ENCODE measurements at places on chromosomes 16 and 17.

DNA sequence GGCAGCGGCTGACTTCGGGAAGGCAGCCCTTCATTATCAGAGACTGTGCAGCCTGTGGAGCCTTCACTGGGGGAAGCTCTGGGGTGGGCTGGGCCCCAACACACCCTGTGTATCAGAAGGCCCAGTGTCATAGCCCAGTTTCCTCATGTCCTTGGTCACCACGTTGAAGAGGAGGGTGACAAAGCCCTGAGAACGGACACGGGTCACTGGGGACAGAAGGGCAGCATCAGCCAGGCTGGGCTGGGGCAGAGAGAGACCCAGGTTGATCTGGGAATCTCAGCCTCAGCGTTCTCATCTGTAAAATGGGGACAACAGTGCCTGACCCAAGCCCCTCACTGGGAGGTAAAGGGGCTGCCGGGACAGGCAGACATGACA is 19.3 kb downstream of the B9D1 start:
- no peak for DNase-seq

DNA sequence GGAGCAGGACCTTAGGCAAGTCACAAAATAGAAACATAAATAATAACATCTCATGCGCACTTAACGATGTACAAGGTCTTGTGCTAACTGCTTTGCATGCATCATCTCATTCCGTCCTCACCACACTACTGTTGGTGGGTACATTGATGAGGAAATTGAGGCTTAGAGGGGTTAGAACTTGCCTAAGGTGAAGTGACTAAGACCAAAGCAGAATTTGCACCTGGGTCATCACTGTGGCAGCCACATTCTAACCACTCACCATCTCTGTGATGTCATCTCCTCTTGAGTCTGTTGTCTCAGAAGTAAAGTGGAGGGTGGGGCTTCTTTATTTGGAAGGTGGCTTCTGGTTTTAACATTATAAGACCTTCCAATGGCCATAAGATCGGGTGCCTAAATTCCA is 20.4 kb upstream of the TRIM25 start:
- no peak for DNase-seq

DNA sequence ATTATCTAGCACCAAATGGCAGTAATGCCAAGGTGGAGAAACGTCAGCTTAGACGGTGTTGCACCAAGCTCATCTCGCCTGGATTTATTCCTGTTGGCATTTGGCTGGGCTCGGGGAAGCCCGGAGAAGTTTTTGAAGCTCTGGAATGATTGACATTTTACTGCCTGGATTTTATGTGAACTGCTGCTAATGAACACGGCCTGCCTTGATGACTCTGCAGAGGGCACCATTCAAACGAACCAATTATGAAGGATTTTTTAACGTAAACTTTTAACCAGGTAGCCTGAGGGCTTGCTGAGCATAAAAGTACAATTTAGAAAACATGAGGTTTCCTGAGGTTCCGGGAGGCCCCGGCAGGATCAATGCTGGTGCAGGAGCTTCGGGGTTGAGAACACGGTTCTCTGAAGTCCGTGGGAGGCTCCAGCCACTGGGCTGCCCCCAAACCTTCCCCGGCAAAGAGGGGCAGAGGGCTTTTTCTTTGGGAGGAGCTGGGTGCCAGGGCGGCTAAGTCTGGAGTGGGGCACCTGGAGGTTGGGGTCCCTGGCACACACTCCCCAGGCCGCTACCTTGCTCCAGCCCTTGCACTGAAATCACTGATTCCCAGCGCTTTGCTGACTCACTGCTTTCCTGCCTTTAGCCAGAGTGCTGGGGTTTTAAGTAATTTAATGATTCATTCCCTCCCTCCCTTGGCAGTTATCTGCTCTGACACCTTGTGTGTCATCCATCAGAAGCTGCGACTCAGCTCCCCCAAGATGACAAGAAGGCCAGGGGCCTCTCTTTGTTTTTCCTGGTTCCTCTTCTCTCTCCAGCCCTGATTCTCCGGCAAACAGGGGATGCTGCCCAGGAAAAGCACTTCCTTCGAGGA is 161.2 kb upstream of the IRX3 start:
- DNase-seq: no peak

- DNase-seq: no peak
These were observed 5.8 kb downstream of the NEUROD2 start for GRCh38 chr17:39601758-39602532.

- DNase-seq: no peak
These were observed 670.2 kb downstream of the CDH8 start for GRCh38 chr16:61366006-61366405.

DNA sequence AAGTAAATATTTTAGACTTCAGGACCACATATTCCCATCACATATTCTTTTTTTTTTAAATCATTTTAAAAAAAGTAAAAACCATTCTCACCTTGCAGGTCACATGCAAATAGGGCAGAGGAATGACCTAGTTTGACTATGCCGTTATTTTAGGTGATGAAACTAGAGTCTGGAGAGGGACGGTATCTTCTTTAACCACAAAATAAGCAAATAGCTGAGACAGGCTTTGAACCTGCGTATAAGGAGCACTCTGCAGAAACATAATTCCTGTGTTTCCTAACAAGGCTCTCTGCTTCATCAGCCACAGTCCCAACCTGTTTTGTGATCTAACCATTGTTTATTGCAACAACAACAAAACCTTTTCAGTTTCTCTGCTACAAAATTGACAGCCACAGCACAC is 121.5 kb downstream of the PCTP start:
- no peak for DNase-seq

DNA sequence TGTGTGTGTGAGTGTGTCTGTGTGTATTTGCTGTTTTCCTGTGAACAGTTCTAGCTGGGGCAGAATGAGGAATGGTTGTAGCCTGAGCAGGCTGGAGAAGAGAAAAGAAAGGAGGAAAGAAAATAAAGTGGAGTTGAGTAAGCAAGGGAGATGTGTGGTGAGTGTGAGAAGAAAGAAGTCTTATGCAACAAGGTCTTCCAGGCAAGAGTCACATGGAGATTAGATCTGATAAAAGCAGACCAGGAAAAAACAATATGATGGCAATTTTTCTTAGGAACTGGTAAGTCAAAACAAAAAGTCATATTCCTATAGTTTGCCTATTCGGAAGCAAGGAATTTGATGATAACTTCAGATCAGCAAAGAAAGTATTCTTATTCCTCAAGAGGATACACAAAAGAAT is 125.0 kb downstream of the HS3ST3A1 start:
- no peak for DNase-seq

DNA sequence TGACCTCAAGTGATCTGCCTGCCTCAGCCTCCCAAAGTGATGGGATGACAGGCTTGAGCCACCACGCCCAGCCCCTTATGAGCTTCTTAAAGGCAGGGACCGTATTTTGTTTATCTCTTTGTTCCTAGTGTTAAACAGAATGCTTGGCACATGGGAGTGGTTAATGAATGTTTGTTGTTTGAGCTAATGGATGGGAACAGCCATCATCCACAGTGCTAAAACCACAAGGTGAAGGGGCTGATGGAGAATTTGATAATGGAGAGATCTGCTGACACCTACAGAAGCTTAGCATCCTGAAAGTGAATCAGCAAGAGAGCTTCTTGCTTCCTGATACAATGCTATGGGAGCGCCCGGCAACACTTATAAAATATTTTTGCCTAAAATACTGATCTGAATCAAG is 8.6 kb upstream of the CDH1 start:
- no peak for DNase-seq

- no peak for DNase-seq
These were observed 3.3 kb downstream of the TLCD3B start for GRCh38 chr16:30027588-30028437.

DNA sequence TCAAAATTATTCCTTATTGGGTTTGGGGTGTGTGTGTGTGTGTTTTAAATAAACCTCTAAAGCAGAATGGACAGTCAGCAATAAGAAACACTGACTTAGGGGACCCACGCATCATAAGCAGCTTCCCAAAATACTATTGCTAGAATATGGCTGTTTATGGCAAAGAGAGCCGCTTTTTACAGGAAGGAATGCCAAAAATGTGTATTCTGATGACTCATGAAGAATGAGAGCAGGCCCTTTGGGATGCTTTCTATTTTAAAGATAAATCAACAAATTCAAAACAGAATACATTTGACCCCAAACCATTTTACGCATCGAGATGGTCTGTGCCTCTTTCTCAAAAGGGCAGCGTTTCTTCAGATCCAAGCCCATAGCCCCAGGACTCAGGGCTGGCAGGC is 37.5 kb downstream of the ARHGAP17 start:
- DNase-seq: peak; percentile 64

- DNase-seq: no peak
These were observed 24.7 kb upstream of the KRT20 start for GRCh38 chr17:40909755-40910154.

- DNase-seq: no peak
These were observed 27.9 kb downstream of the SDK2 start for GRCh38 chr17:73616120-73616872.

- no peak for DNase-seq
These were observed 704.9 kb downstream of the MAF start for GRCh38 chr16:78895681-78896080.

GRCh38 chr16:7037495-7037894 is 295.1 kb upstream of the RBFOX1 start:
- no peak for DNase-seq

DNA sequence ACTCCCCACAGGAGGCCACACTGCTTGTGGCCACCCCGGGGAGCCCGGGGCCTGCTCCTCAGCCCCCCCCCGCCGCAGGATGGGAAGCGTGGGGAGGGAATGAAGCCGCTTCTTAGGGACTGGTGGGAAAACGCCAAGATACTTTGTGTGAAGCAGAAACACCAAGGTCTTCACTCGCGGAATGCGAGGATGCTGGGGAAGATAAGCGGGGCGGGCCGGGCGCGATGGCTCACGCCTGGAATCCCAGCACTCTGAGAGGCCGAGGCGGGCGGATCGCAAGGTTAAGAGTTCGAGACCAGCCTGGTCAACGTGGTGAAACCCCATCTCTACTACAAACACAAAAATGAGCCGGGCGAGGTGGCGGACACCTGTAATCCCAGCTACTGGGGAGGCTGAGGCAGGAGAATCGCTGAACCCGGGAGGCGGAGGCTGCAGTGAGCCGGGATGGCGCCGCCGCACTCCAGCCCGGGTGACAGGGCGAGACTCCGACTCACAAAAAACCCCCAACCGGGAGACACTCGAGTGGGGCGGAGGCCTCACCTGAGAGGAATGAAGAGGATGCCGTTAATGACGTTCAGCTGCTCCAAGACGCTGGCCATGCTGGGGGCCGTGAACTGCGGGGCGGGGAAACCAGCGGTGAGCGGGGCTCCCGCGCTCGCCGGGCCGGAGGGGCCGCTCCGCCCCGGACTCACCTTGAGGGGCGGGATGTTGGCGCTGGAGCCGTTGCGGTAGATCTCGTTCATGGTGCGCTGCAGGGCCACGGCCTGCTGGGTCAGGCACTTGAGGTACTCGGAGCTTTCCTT is 20.3 kb downstream of the CLUH start:
- DNase-seq: no peak

DNA sequence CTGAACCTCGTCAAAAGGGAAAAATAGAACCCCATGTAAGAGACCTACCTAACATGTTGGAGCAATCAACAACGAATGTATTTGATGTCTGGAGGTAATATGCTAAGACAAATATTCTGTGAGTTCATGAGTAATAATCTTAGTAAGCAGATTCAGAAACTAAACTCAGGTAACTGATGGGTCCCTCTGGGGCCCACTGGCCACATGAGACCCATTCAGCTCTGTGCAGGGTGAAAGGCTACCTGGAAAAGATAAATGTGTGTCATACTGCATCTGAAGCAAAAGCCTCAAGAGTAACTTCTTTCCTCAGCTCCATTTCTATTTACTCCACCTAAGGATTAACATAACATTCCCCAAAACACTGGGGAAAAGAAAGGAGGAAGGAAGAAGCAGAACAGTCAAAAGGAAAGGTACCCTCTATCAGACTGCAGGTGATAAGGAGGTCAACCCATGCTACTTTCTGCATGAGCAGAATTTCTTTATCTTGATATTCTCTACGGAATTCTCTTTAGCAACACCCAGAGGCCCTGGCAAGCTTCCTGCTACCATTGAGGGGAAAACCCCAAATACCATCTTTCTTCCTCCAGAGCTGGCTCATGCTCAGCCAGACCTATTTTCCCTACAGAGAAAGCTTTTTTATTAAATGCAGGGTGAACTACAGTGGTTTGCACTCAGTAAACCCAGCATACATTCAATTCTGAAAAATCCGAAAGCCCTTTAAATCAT is 37.7 kb upstream of the ABCA6 start:
- no peak for DNase-seq

DNA sequence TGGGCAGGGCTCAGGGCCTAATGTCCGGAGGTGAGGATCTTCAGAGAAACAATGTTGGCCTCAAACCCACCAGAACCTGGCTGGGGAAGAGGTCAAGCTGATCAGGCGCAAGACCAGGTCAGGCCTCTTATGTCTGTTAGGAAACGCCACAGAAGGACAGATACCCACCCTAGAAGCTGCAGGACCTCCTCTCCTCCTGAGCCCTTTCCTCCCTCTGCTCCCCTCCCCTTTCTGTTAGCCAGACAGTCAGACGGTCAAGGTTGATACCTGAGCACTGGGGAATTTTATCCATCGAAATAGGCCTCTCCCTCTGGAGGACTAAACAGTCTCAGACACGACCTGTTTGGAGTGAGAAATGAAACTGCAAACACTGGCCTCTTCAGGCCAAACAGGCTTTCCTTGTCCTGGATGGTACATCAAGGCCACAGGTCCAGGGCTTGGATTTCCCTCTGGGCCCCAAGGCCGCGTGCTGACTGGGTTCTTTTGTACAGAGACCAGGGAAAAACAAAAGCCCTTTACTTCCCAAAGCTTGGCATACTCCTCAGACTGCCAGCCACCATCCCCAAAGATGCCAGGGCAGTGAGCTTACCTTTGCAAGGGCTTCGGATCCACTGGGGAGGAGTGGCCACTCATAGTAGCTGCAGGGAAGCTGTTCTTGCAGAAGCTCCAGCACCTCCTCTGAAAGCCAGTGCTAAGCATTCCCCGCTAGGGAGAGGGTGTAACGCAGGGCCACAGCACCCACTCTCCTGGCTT is 135.8 kb downstream of the CCDC182 start:
- no peak for DNase-seq

DNA sequence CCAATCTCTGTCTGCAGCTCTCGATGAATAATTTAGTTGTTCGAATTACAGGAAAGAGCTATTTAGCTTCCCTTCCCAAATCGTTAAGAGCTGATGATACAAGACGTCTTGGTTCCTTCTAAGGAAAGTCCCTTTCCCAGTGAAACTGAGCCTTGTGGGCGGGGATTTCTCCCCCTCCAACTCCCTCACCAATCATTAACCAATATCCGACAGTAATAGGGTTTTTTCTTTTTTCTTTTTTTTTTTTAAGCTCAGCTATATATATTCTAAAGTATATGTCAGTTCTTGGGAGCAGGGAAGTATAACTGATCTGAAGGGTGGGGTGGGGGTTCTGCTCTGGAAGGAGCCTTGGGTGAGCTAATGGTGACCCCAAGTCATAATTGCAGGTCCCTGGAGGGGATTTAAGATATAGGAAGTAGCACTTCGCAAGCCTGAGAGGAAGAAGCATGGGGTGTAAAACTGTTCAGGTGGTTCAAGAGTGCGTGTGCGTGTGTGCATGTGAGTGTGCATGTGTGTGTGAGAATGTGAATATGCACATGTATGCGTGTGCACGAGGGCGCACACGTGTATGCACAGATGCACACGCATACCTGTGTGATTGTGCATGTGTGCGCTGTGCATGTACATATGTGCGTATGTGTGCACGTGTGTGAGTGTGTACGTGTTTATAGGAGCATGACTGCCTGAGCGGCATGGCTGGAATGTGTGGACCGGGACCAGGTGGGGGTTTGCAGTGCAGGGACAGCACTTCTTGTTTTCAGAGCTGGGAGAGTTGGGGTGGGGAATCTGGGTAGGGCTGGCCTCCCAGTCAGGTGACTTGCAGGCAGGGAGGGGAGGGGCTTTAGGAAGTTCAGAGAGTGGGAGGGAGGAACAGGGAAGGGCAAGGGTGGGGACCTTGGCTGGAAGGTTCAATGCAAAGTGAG is 42.7 kb downstream of the SOCS3 start:
- no peak for DNase-seq

All from COLO829 (cell line).